ENCODE measurements at places on chromosomes 1 and 21. TPM values are rescaled to one million over a fixed set of nuclear protein-coding genes. Genes with fewer than 3 reads are reported as not detected.

OR4F16 gene
- total RNA-seq, result not detected

PLA2G2A gene
- 65.1 TPM for total RNA-seq

GJC2 gene
- 0.95 TPM for total RNA-seq

NIBAN1 gene
- 209 TPM for total RNA-seq

AXDND1 gene
- total RNA-seq, result not detected

TPTE gene
- not detected for total RNA-seq

GPR37L1 gene
- not detected for total RNA-seq

ACTA1 gene
- total RNA-seq, result 2.3 TPM

FMO2 gene
- total RNA-seq, result 292 TPM

STYXL2 gene
- 21.9 TPM for total RNA-seq

DNA sequence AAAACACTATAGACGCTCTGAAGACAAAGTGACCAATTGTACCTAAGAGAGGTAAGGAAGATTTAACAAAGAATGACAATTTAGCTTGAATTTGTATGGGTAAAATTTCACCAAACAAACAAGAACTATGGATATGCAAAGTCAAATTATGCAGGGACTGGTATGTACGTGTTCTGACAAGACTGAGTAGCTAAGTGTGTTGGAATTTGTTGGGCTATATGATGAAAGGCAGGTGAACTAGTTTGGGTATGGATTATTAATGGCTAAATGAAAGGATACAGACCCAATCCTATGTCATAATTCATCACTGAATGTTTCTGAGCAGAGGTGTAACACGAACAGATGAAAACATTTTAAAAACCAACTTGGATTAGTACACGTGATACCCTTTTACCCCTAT is 7.6 kb downstream of the DNTTIP2 start:
- DNase-seq, result no peak

- no peak for DNase-seq
Observed at GRCh38 chr1:167620002-167620401, 10.0 kb upstream of the RCSD1 start.

DNA sequence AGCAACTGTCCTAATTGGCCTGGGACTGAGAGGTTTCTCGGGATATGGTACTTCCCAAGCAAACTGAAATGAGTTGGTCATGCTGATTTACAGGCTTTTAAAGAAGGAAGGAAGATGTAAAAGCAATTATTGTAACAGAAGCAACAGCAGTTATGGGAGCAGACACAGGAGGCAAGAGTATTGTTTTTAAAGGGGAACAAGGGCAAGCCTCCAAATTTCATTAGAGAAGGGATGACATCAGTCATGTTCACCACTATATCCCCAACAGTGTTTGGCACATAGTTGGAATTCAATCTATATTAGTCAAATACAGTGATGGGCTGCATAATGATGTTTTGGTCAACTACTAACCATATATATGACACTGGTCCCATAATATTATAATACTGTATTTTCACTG is 46.0 kb upstream of the JUN start:
- DNase-seq, result no peak

GRCh38 chr1:84847253-84848250 is 45.5 kb downstream of the LPAR3 start:
- DNase-seq, result peak; percentile 18

DNA sequence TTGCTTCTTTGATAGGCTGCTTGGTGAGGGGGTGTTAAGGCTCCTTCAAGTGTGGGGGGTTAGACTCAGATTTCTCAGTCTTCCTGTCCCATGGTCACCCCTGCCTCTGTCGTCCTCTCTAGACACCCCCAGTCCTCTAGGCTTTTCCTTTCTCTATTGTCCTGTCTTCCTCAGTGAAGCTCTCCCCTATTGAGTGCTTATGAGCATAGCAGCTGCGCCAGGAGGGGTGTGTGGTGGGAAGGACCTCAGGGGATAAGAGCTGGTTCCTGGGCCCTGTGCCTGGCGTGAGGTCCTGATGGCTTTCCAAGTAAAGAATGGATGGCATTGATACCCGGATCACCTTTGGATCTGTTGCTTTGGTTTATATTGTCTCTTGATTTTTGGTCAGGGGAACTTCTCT is 69.1 kb downstream of the DIP2A start:
- DNase-seq, result no peak

GRCh38 chr1:3482378-3482849 is 27.9 kb downstream of the ARHGEF16 start:
- DNase-seq, result no peak

- DNase-seq, result no peak
Observed at GRCh38 chr1:159827549-159827948, 876 bp downstream of the SLAMF8 start.

DNA sequence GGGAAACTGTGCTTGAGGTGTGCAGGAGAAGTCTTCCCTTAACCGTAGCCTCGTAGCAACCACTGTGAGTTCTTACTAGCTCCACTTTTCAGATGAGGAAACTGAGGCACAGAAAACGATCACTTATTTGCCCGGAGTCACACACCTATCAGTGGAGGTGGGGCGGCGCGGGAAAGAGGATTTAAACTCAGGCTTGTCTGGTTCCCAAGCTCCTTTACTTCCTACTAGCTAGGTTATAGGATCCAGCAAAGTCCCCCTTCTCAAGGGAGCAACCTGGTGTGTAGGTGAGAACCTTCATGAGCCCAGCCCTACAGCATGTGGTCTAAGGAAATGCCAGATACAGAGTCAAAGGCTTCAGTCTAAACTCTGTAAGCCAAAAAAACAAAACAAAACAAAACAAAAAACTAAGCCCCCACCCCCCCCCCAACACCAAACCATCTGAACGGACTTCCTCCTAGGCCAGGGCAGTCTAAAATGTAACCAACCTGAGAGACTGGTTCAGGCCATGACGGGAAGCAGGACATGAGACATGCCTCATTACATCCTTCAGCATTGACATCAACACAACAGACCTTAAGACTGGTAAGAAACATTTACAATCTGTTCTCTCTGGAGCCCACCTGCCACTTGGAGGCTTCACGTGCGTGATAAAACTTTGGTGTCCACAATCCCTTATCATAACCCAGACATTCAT is 709 bp upstream of the FBXO42 start:
- no peak for DNase-seq

DNA sequence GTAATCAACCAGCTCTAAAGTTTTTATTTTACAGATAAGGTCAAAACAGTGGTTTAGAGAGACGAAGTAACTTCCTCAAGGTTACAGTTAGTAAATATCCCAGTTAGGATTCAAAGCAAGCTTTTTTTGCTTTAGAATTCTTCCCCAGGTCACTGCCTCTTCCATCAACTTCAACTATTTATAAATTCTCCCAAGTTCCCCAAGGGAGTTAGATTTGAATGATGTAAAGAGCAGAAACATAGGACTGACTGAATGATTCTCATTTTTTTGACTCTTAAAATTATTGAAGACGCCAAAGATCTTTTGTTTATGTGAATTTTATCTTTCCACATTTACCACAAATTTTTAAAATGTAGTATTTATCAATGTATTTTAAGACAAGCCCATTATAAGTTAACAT is 4.1 kb downstream of the POGZ start:
- no peak for DNase-seq

- DNase-seq, result no peak
Observed at GRCh38 chr1:31326461-31326860, 29.6 kb downstream of the ZCCHC17 start.

- no peak for DNase-seq
Observed at GRCh38 chr1:35036621-35037020, 4.9 kb upstream of the ZMYM6 start.

DNA sequence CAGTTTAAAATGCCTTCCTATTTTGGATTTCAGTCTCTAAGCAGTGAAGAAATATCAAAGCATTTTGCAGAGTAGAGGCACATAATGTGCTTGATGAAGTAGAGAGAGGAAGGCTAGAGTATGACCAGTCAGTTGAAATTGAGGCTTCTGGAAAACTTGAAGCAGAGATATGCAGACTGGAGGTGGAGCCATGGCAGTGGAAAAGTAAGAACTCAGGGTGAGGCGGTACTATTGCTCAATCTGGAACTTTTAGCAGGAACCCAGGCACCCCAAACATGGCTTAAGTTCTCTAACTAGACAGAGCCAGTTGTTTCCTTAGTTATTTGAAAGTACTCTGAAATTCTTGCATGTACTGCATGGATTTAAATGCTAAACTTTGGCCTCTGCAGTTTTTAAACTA is 288.6 kb downstream of the HHAT start:
- no peak for DNase-seq

DNA sequence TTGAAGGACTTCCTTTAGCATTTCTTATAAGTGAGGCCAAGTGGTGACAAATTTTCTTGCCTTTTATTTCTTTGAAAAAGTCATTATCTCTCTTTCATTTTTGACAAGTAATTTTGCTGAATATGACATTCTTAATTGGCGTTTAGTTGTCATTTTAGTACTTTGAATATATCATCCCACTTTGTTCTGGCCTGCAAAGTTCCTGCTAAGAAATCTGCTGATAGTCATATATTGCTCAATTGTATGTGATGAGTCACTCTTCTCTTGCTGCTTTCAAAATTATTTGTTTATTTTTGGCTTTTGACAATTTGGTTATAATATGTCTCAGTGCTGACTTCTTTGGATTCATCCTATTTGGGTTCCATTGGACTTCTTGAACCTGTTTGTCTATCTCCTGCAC is 312.6 kb downstream of the DUSP10 start:
- no peak for DNase-seq

Data from thoracic aorta (tissue), 2 donors.